ENCODE measurements at places on chromosomes 11 and 22.
A peak's percentile ranks its signal among the peaks of the same experiment; 100 is the strongest.

DNA sequence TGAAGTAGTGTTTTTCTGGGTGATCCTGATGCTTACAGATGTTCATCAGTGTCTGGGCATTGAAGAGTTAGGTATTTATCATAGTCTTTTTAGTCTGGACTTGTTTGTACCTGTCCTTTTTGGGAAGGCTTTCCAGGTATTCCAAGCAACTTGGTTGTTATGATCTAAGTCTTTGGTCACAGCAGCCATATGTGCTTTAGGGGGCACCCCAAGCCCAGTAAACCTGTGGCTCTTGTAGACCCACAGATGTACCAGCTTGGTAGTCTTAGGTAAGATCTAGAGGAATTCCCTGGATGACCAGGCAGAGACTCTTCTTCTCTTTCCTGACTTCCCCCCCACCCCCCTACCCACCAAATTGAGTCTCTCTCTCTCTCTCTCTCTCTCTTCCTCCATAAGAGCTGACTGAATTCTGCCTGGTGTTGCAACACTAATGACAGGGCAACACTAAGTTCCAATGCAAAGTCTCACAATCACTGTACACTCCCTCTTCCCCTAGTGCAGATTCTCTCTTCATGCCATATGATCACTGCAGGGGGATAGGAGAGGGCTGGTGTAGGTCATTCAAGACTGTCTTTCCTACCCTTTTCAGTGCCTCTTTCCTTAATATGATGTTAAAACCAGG is 24.5 kb upstream of the MMP8 start:
- no peak for DNase-seq

GRCh38 chr11:587978-588380 is 11.7 kb downstream of the PHRF1 start:
- no peak for DNase-seq

DNA sequence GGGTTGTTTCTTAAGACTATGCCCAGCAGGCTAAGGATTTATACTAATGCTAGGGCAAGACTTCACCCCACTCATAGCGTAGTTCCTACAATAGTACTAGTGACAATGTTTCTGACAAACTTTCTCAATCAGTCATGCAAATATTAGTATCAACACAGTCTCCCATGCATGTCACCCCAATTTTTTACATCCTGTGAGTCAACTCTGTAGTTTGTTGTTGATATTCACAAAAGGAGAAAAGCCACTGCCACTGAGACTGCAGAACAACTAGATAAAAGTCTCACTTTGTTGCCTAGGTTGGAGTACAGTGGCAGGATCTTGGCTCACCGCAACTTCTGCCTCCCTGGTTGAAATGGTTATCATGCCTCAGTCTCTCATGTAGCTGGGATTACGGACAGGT is 155.2 kb downstream of the RBFOX2 start:
- no peak for DNase-seq

DNA sequence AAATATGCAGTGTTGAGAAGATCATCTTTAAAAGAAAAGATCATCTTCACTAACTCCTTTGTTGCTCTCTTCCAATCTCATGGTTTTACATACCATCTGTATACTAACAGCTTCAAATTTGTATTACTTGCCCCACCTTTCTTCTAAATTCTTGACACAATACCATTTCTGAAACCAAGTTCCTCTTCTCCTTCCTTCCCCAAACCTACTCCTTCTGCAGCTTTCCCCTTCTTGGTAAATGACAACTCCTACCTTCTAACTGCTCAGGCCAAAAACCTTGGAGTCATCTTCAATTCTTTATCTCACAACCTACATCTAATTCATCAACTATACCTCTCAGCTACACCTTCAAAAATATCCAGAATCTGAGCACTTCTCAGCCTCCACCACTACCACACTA is 9.3 kb downstream of the PRCP start:
- no peak for DNase-seq

DNA sequence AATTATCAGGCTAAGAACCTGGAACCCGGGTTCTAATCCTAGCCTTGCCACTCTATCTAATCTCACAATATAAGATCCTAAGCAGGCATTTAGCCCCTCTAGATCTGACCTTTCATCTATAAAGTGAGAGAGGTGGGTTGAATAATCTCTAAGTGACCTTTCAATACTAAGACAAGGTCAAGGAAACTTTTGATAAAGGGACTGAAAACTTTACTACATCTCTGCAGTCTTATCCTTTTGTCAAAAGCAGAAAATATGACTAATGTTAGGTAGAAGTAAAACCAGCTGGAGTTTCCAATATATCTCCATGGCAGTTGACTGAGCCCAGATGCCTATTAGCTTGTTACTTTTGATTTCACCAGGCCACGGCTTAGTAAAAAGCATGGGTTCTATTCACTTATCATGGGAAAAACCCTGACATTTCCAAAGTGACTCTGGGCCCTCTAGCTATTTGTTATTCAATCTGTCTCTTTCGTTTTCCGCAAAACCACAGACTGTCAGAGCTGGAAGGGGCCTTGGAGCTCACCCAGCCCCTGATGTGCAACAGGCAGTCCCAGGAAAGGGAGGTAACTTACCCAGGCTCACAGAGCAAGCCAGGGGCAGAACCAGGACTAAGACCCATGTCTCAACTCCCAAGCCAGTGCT is 75.8 kb downstream of the RAB30 start:
- no peak for DNase-seq

DNA sequence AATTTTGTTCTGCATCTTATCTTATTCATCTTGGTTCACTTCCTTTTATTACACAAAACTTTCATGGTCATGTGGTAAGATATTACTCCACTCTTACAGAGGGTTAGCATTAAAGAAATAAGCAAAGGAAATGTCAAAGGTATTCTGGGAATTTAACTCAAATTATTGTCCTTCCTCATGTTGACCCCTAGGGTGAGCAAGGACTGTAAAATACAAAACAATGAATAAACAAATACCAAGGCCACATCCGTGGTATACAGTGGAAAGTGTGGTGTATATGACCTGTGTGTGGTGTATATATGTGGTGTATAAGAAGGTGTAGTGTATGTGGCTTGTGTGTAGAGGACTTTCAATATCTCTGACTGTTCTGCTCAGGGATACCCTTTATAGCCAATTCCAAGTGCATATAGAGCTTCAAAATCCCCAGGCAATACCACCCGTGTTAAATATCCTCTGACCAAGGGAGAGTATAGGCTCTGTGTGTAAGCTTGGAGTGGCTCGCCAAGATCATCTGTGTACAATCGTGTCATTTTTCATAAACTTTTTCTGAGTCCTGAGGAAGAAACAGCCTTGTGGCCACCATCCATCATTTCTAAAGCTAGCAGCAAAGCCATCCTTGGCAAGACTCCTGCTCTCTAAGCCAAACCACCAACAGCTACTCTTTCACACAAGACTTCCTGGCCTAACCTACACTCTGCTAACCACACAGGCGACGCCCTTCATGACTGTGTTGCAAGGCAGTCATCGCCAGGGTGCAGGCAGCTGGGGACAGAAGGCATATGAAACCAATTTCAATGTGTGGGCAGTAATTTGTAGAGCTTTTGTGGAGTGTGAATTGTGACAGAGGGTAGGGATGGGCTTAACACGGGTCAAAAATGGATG is 548.0 kb downstream of the ETS1 start:
- DNase-seq = no peak

DNA sequence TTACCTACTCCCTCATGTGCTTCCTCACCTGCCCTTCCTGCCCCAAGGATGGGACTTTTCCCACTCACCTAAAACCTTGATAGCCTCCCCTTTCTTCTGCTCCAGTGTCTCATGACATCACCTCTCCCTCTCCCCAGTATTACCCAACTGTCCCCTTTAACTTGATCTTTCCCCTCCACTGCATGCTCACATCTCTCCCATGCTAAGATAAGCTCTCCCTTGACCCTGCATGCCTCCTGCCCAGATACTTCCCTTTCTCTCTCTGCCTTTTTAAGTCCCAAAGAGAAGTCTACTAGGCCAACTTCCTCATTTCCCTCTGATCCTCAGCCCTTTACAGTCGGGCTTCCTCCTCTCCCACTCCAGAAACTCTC is 14.8 kb downstream of the CD3E start:
- no peak for DNase-seq

DNA sequence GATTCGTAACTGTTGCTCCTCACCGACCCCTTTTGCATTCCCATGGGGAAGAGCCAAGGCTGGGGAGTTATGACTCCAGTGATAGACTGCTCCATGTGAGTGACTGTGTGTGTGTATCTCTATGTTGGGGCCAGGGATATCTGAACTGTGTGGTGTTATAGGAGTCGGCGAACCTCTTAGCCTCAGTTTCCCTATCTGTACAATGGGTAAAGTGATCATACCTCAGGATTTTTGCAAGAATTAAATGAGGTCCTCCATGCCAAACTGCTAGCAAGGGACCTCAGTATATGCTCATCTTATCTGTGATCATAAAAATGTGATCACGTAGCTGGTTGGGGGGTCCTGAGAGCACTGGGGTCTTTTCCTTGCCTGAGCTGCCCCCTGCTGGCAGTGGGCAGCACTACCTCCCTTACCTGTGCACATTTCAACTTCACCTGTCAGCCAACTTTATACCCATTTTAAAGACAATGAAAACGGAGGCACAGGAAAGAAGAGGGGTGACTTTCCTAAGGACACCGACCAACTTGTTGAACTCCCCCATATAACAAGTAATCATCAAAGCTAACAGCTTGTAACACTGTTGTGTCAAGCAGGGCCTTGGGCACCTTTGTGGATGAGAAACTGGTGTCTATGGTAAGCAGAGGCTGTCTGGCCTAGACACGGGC is 1.4 kb upstream of the DPP3 start:
- DNase-seq = peak; percentile 21

- no peak for DNase-seq
Measured at GRCh38 chr11:103051981-103052380, 40.0 kb downstream of the DCUN1D5 start.

GRCh38 chr11:120546312-120547205 is 35.0 kb downstream of the GRIK4 start:
- no peak for DNase-seq

DNA sequence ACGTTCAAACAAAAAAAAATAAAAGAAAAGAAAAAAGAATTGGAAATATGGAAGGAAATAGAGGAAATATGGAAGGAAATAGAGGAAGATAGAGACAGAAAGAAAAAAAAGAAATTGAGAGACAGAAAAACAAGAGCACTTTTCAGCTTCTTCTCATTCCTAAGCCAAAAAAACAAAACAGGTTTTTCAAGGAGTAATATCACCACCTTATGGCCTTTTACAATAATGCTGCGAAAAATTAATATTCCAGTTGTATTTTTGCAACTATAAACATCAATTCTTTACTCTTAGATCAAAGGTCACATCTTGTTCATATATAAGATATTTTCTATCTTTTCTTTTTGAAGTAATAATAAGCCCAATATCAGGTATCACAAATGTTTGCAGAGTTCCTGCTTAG is 328.3 kb downstream of the FAT3 start:
- DNase-seq = no peak

DNA sequence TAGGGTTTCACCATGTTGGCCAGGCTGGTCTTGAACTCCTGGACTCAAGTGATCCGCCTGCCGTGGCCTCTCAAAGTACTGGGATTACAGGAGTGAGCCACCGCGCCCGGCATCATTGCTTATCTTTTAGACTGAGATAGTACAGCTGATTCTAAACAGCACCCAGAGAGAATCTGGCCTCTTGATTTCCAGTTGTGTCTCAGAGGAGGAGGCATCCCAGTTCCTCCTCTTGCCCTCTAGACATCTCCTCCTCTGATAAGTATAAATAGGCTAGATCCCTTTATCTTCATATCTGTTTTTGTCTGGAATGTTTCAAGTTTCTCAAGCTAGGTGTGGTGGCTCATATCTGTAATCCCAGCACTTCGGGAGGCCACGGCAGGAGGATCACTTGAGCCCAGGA is 7.0 kb downstream of the MARK2 start:
- DNase-seq = no peak

- DNase-seq = no peak
Measured at GRCh38 chr11:115806056-115806455, 301.8 kb upstream of the CADM1 start.
